Sciatic nerve (tissue), 2 donors: ENCODE measurements at places on chromosomes 7 and 10.

DNA sequence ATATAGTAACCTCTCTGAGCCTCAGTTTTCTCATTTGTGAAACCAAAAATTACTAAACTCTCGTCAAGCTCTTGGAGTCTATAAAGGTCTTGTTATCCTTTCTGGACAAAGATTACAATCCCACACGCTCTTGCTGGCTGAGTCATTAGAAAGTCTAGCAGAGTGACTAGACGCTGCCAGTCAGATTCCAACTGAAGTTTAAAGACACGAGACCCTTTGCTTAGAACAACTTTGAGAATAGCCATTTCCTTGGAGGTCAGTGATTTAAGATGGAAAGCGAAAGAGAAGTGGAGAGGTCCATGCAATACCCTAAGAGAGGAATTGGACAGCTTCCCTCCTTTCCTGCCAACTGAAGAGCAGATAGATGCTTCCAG, 119.5 kb downstream of the APBB1IP start:
- no peak for DNase-seq

GRCh38 chr7:157250605-157251228, 86.1 kb upstream of the DNAJB6 start:
- DNase-seq: no peak

- no peak for DNase-seq
These were observed 1.5 kb downstream of the AKR1C3 start for GRCh38 chr10:5095687-5096086.

GRCh38 chr10:133391761-133392518, 2.0 kb upstream of the MTG1 start:
- peak; percentile 45 for DNase-seq

- no peak for DNase-seq
These were observed 13.5 kb upstream of the PRPS1L1 start for GRCh38 chr7:18041191-18041590.

GRCh38 chr10:10816447-10816846, 201.2 kb upstream of the CELF2 start:
- DNase-seq: no peak

- DNase-seq: no peak
These were observed 312.5 kb downstream of the PPP1R3A start for GRCh38 chr7:113606325-113606724.

- DNase-seq: no peak
These were observed 95.2 kb downstream of the VIPR2 start for GRCh38 chr7:159049266-159050025.

DNA sequence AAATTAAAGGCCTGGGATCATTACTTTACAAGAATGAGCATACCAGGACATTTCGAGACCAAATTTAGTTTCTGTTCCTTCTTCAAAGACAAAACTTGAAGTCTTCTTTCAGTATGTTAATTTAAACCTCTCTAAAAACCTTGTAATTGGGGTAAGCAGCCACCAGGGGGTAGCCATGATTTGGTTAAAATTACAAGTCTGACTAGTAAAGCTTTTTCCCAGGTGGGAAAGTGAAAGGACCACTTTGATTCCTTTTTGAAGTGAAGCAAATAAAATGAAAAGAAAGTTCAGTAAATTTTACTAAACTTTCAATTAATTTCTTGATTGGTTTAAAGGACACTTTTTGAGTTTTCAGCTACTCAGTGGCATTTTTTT, 294.3 kb downstream of the BBS9 start:
- no peak for DNase-seq
